Upper lobe of right lung (tissue), 1 donor: ENCODE measurements at places on chromosomes 2 and 18.

DNA sequence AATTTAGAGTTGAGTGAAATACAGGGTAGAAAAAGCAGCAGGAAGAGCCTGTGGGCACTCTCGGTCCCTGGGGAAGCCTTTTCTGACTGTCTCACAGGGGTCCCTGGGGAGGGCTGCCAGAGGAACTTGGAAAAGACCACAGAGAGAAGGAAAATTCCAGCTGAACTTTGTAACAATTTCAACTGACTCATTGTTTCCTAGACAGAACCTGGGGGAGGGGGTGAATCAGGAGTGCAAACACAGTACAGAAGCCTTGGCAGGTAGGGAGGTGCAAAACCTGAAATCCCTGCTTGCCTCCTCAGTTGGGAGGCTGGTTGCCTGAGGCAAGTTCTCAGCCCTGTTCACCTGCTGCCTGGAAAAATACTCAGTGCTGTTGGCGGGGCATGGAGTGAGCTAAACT lies 106.8 kb downstream of the GRB14 start:
- no peak for DNase-seq

DNA sequence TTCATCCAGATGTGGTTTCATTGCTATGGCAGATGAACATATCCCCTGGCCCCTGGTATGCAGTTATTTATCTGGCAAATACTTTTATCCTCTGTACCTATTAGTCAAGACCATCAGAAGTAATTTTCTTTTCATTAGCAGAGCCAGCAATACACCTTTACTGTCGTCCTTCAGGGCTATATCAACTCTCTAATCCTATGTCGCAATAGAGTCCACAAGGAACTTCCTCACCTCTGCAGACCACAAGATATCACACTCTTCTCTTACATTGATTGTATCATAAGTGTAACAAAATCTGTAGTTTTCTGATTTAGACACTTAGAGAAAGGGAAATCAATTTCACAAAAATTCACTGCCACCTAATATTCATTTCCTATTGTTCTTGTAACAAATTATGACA lies 252.9 kb upstream of the DCC start:
- DNase-seq = no peak

DNA sequence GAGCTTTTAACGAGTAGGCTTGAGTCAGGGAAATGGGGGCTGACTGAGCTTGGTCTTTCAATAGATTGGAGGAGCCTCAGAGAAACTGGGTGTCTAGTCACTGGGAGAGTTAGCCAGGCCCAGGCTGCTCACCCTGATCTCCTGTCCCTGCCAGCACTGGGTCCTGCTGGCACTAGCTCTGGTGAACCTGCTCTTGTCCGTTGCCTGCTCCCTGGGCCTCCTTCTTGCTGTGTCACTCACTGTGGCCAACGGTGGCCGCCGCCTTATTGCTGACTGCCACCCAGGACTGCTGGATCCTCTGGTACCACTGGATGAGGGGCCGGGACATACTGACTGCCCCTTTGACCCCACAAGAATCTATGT lies 720 bp downstream of the KRTCAP3 start:
- DNase-seq = no peak

- DNase-seq = no peak
These were observed 568.5 kb downstream of the ARHGAP15 start for GRCh38 chr2:143697744-143698143.

GRCh38 chr2:230676546-230676945 lies 36.1 kb upstream of the CAB39 start:
- DNase-seq = no peak

- no peak for DNase-seq
These were observed 564.4 kb upstream of the LINC00305 start for GRCh38 chr18:64713284-64713683.

- no peak for DNase-seq
These were observed 1.0 kb upstream of the FAM110C start for GRCh38 chr2:47346-47725.
